H1 (cell line): ENCODE measurements at places on chromosomes 5 and 9. TPM values are rescaled to one million over a fixed set of nuclear protein-coding genes. Genes with fewer than 3 reads are reported as not detected.

DNA sequence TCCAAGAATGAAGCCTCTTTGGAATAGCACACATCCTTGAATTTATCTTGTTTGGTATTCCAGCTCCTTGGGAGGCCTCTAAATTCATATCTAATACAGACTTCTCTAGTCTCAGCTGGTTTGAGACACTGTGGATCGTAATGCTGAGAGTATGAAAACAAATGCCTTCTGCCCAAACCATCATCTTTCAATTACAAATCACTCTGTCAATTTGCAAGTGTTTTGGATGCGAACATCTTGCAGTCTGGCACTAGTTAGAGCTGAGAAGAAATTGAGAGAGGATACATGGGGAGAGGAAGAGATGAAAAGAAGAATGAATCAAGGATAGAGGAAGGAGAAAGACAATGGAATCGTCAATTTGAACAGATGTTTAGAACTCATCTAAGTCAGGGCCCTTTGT, 342.6 kb downstream of the ASTN2 start:
- H3K36me3 ChIP-seq, result no peaks in the 10 kb centered on the region
- no peak overlapping the region for H3K4me3 ChIP-seq
- no peaks in the 10 kb centered on the region; the same call in 1 of the 2 replicates for H3K4me1 ChIP-seq
- no peak for DNase-seq

The ECM2 gene
- not detected in 2 replicates for total RNA-seq

DNA sequence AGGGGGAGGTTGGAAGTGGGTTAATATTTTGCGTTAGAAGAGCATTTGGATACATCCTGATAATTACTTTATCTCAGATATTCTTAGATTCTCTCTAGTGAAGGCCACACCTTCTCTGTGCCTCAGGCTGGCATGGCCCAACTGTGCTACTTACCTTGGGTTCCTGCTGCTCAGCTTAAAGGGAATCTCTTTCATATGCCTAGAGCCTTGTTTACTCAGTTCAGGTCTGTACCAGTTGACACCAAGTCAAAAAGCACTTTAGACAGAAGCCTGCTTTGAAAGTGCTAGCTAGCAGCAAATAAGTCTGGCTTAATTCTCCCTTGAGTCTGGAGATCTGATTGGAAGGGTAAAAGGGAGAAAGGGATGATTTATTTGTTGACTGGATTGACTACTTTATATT, 74.8 kb downstream of the GHR start:
- no peak overlapping the region for H3K27ac ChIP-seq
- H3K4me3 ChIP-seq, result no peak overlapping the region
- DNase-seq, result no peak
- no peaks in the 10 kb centered on the region for H3K36me3 ChIP-seq

- no peaks in the 10 kb centered on the region for H3K4me1 ChIP-seq
- H3K27me3 ChIP-seq, result no peaks in the 10 kb centered on the region
- peaks cover 13% of the 10 kb centered on the region for H3K36me3 ChIP-seq
Observed at GRCh38 chr9:93645921-93646639, 69.7 kb downstream of the PHF2 start.

GRCh38 chr9:37575511-37575914, 667 bp downstream of the FBXO10 start:
- H3K36me3 ChIP-seq, result peaks cover 6% of the 10 kb centered on the region; the same call in 1 of the 2 replicates
- no peaks in the 10 kb centered on the region for H3K27me3 ChIP-seq
- H3K27ac ChIP-seq, result 0 out of 2 replicates have a peak overlapping the region, but pooled peaks have one; percentile 18
- H3K4me1 ChIP-seq, result peaks cover 25% of the 10 kb centered on the region
- peak overlapping the region; percentile 84 for H3K4me3 ChIP-seq

DNA sequence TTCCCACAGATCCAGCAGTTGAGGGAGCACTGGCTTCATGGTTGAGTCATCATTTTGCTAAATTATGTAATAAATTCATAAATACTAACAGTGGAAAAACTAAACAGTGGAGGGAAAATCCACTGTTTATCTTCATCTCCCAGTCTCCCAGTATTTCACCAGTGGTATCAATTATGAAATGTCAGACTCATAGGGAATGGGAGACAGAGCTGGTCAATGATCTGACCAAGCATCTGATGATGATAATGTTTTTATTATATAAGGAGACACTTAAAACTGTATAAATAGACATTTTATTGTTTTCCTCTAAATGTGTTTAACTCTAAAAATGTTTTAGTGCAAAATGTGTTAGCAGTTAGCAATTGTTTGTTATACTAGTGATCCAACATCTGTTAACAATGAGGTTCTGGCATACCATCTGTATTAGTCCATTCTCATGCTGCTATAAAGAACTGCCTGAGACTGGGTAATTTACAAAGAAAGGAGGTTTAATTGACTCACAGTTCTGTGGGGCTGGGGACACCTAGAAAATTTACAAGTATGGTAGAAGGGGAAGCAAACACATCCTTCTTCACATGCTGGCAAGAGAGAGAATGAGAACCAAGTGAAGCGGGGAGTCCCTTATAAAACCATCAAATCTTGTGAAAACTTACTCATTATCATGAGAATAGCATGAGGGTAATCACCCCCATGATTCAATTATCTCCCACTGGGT, 11.8 kb upstream of the REEP5 start:
- H3K4me3 ChIP-seq, result no peak overlapping the region
- H3K27ac ChIP-seq, result no peak overlapping the region
- H3K27me3 ChIP-seq, result no peaks in the 10 kb centered on the region
- H3K4me1 ChIP-seq, result no peaks in the 10 kb centered on the region
- DNase-seq, result no peak

The KCNN2 gene
- 18.6 and 19.4 TPM in 2 replicates for total RNA-seq

The GABRA1 gene
- total RNA-seq, result 16.2 and 17.3 TPM in 2 replicates
